ENCODE measurements at places on chromosomes 5 and 9. TPM values are rescaled to one million over a fixed set of nuclear protein-coding genes. Genes with fewer than 3 reads are reported as not detected.

- DNase-seq = peak; percentile 75
These were observed 2.8 kb upstream of the EFNA5 start for GRCh38 chr5:107673368-107674136.

- peak; percentile 97 for DNase-seq
These were observed 2.3 kb downstream of the P4HA2 start for GRCh38 chr5:132225165-132226032.

- no peak for DNase-seq
These were observed 26.9 kb upstream of the LNPEP start for GRCh38 chr5:96909003-96909402.

MPDZ gene
- 22.2 TPM for total RNA-seq

- no peak for DNase-seq
These were observed 222.4 kb upstream of the IRX4 start for GRCh38 chr5:2105141-2105540.

ZNF354B gene
- total RNA-seq = 5.5 TPM

KIF4B gene
- 0.14 TPM for total RNA-seq

DNA sequence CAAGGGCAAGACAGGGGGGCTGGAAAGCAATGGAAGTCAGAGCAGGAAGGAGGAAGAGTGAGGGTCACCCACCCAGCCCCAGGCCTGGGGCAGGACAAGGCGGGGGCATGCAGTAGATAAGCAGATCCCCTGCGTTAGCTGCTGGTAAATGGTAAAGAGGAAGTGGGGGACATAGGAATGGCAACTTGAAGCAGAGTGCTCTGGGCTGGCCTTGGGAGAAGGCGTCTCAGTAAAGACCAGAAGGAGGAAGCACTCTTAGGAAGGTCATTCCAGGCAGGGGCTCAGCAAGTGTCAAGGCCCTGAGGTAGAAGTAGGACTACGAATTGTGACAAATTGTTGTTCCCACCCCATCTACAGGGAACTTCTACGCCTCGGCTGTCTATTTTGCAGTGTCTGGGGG is 15.1 kb downstream of the TCOF1 start:
- DNase-seq = no peak

ZCCHC9 gene
- total RNA-seq = 26.8 TPM

FGD3 gene
- not detected for total RNA-seq

DNA sequence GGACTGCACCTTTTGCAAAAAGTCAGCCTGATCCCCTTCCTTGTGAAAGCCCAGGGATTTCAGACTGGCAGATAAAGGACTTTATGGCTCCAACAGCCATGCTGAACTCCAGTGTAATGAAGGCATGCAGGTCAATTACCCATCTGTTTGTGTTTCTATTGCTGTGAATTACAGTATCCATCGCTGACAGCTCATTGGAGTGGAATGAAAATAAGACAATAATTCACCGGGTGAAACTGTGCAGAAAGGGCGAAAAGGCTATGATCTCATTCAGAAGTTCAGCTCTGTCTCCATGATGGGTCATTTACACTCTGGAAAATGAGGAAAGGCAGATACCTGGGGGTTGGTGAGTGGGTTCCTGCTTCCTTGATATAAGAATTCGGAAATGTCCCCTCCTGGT is 148.0 kb downstream of the BRINP1 start:
- DNase-seq = no peak

GRCh38 chr5:172280929-172281328 is 2.6 kb downstream of the UBTD2 start:
- DNase-seq = peak; percentile 71

PCDHB15 gene
- 0.44 TPM for total RNA-seq

- DNase-seq = no peak
These were observed 60.8 kb downstream of the FOXD1 start for GRCh38 chr5:73387601-73388305.

BTNL8 gene
- not detected for total RNA-seq

GRCh38 chr5:135445306-135445985 is 1.7 kb downstream of the DCANP1 start:
- no peak for DNase-seq

GRCh38 chr5:132222649-132223038 is 5.0 kb downstream of the P4HA2 start:
- no peak for DNase-seq

C6 gene
- 0.09 TPM for total RNA-seq

GRCh38 chr5:61918611-61919010 is 387.4 kb upstream of the KIF2A start:
- DNase-seq = no peak

CCDC192 gene
- total RNA-seq = not detected

- DNase-seq = no peak
These were observed 84.5 kb downstream of the C5orf15 start for GRCh38 chr5:133883916-133884315.

DNA sequence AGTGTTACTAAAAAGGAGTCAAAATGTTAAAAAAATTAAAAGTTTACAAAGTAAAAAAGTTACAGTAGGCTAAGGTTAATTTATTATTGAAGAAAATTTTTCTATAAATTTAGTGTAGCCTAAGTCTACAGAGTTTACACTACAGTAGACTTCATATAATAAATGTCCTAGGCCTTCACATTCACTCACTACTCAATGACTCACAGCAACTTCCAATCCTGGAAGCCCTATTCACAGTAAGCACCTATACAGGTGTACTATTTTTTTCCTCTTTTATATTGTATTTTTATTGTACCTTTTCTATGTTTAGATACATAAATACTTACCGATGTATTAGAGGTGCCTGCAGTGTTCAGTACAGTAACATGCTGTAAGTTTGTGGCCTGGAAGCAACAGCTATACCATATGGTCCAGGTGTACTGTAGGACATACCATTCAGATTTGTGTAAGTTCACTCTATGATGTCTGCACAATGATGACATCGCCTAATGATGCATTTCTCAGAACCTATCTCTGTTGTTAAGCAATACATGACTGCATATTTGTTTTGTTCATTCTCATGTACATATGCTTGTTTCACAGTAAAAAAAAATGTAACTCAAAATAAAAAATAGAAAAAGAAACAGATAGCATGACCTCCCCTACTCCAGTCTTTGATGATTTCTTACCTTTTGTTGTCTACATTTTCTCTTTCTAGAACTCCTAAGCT is 64.7 kb downstream of the NR3C1 start:
- DNase-seq = peak; percentile 17

- no peak for DNase-seq
These were observed 80.7 kb upstream of the STC2 start for GRCh38 chr5:173408946-173409345.

PRRX2 gene
- total RNA-seq = 109 TPM

- DNase-seq = no peak
These were observed 33.9 kb upstream of the ABCA1 start for GRCh38 chr9:104961701-104962359.

DNA sequence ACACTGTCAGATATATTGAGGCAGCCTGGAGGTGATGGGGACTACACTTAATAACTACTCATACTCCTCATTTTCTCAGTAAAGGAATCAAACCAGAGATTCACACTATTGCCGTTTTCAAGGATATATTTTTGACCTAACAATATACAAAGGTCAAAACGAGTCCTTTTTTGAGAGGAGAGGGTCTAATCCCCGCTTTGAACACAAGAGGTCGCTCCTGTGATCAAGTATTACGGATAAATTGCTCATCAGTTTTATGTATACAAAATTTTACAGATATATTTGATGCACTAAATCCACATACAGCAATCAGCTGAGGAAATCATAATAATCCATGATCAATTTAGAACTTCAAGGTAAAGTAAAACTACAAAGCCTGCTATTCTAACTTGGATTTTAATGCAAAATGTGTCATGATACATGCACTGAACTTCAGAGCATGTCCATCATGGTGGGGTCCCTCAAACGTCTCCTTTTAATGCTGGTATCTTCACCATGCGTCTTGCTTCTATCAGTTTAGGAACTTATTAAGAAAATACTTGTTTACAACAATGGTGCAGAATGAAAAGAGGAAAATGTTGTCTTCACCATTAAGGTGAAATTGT is 2.5 kb upstream of the ISL1 start:
- DNase-seq = peak; percentile 48

DNA sequence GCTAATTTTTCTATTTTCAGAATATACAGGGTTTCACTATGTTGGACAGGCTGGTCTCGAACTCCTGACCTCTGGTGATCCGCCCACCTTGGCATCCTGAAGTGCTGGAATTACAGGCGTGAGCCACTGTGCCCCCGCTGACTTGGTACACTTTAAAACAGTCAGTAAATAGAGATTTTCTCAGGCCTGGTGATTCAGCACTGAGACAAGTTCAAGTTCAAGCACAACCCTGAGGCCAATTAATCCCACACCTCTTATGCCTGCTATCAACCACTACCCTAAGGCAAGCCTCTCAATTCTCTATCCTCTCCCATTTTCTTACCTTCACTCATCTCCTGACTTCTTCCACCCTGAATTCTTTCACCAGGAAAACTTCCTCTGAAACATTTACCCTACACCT is 18.9 kb downstream of the MUSK start:
- DNase-seq = no peak

DNA sequence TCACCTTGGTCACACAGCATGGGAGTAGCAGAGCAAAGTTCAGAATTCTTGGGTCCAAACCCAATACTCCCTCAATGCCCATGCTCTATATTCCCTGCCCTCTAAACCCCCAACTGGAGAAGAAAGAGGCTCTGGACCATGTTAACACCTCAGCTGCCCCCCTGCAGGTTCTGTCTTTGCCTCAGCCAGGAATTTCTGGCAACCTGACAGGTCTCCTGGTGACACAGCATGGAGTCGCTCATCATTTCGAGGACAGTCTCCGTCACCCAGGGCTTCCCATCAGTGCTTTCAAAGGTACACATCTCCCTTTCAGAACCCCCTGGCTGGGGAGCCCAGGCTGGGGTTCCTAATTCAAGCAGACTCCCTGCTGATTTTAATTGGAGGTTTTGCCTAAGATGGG is 189.5 kb downstream of the BRINP1 start:
- DNase-seq = no peak

GRCh38 chr9:33959725-33960124 is 89.0 kb downstream of the UBAP2 start:
- no peak for DNase-seq

GRCh38 chr5:150596313-150596712 is 44.1 kb upstream of the SYNPO start:
- DNase-seq = no peak

MYORG gene
- 2.0 TPM for total RNA-seq
